ENCODE measurements at places on chromosomes 13 and 19.

DNA sequence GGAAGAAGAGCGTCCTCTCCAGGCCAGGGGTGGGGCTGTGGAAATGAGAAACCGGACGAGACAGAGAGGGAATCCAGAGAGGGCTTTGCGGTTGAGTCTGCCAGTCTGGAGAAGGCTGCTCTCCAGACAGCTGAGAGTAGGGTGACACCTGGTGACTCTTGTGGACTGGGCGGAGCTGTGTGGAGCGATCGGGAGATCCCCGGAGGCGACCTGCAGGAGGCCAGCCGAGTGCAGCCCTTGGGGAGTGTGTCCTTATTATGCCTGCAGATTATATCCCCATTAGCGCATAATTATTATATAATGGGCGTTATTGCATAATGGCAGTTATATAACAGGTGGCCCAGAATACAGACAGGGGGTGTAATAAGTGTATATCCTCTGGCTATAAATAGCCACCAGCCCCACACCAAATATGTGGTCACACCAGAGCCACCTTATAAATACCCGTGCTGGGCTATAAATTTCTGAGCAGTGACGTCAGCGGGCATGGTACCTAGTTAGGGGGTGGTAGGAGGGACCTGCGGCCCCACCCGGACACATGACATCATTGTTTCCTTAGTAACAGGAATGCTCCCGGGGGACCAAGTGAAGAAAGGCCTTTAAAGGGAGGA lies 41.2 kb downstream of the NFIX start:
- DNase-seq = peak; percentile 93

DNA sequence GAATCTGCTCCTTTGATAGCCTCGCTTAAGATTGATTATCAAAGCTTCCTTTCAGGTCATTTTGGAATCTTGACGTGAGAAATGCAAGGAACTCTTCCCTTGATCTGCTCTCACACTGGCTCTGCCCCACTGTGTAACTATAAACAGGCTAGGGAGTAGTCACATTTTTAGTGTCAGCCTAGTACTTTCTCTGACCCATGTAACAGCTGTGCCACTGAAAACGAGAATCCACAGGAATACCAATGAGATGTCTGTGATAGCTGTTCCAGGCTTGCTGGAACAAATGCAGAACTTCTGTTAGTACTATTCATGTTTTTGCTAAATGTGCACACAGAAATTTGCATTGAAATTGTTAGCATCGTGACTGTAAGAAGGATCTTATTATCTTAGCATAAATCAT lies 221.3 kb downstream of the MYO16 start:
- no peak for DNase-seq

GRCh38 chr13:45196096-45196495 lies 4.7 kb downstream of the KCTD4 start:
- no peak for DNase-seq

- no peak for DNase-seq
Observed at GRCh38 chr13:100102042-100102441, 13.1 kb downstream of the PCCA start.

- DNase-seq = no peak
Observed at GRCh38 chr19:10408511-10409283, 5.4 kb upstream of the CDC37 start.

DNA sequence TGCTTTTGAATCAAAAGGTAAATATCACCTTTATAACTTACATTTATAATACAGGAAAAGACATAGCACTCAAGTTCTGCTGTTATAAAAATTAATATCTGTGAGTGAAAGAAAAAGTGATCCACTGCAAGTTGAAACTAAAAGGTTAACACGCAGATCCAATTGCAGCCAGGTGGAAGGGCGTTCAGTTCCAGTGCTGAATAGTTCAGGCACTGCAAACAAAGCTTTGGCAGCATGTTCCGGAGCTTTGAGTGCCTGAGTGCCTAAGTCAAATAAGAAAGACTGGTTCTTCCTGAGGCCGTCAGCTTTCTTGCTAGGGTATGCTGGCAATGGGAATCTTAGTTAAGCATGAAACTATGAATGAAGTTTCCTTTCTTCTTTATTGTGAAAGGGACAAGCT lies 200.3 kb downstream of the LMO7 start:
- DNase-seq = peak; percentile 31

GRCh38 chr13:99911965-99912566 lies 59.5 kb downstream of the ZIC5 start:
- no peak for DNase-seq

GRCh38 chr19:45455707-45456499 lies 11.9 kb upstream of the FOSB start:
- peak; percentile 18 for DNase-seq

DNA sequence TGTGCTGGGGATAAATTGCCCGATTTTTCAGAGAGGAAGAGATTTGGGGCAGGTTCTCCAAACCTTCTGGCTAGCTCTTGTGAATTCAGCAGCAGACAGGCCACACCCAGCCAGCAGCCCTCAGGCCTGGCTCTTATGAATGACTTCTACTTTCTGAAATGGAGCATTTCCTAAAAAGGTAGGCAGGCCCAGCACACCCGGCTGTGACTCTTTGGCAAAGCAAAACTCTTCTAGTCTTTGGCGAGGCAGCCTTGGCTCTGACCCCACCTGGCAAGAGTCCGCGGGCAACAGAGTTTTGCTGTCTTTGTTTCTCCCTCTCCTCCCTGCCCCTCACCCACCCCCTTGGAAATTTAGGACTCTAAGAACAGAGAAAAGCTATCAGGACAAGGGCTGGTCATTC lies 221.2 kb downstream of the ZNF536 start:
- no peak for DNase-seq

DNA sequence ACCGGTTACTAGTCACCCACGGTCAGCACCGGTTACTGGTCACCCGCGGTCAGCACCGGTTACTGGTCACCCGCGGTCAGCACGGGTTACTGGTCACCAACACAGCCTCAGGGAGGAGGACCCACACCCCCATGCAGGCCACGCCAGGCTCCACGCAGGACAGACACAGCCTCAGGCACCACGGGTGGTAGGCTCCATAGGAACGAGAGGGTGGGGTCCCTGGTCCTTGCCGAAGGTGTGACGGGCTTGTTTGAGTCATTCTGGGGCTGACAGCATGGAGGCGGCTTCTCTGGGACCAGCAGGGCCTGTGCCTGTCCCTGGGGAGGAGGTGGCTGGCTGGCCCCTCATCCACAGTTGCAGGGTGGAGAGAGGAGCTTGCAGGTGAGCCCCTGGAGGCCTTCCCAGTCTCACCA lies 122.8 kb upstream of the SOX1 start:
- DNase-seq = no peak

- no peak for DNase-seq
Observed at GRCh38 chr13:84050536-84050935, 168.3 kb upstream of the SLITRK1 start.

GRCh38 chr13:48626726-48627451 lies 26.8 kb upstream of the CYSLTR2 start:
- DNase-seq = no peak

DNA sequence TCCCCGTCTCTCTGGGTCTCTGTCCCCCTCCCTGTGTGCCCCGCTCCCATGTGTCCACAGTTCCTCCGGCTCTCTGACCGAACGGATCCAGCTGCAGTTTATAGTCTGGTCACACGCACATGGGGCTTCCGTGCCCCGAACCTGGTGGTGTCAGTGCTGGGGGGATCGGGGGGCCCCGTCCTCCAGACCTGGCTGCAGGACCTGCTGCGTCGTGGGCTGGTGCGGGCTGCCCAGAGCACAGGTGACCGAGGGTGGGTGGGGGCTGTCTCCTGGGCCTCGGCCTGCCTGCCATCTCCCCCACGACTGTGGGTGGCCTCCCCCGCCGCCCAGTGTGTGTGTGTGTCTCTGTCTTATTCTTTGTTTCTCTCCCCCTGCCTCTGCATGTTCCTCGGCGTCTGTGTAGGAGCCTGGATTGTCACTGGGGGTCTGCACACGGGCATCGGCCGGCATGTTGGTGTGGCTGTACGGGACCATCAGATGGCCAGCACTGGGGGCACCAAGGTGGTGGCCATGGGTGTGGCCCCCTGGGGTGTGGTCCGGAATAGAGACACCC lies 10.3 kb downstream of the TRPM4 start:
- no peak for DNase-seq

- no peak for DNase-seq
Observed at GRCh38 chr19:5719274-5719960, 529 bp downstream of the LONP1 start.

DNA sequence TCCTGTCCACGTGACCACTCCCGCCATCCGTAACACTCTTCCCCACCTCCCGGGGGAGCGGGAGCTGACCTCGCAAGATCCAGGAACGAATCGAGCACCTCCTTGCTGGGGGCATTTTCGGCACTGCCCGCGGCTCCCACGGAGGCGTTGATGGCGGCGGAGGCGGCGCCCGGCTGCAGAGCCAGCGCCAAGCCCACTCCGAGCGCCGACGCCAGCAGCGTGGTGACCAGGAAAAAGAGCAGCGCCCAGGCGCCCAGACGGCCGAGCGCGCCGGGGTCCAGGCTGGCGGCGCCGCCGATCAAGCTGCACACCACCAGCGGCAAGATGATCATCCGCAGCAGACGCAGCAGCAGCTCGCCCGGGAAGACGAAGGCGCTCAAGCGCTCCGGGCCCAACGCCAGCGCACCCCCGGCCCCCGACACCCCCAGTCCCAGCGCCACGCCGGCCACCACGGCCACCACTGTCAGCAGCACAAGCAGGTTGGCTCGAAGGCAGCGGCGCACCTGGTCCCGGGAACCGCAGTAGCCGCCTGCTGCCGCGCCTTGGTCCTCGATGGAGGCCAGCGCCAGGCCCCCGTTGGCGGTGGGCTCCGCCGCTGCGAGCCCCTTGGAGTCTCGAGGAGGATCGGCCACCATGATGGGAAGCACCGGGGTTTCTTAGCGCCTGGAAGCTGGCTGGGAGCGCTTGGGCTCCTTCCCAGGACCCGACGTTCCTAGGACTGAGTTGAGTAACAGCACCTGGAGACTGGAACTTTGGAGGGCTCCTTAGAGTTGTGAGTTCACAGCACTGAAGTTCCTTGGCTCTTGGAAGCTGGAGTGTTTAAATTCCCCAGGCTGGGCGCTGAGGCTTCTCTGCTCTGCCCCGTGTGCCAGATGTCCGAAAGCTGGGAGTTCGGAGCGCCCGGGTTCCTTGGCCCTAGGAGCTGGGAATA lies 798 bp downstream of the SLC1A5 start:
- peak; percentile 45 for DNase-seq

- peak; percentile 100 for DNase-seq
Observed at GRCh38 chr13:64078025-64078424, 2662.4 kb upstream of the PCDH20 start.

- no peak for DNase-seq
Observed at GRCh38 chr19:38022791-38023670, 116.0 kb downstream of the SIPA1L3 start.

GRCh38 chr13:41289463-41289881 lies 21.6 kb upstream of the NAA16 start:
- DNase-seq = no peak

GRCh38 chr13:95623141-95623540 lies 21.4 kb downstream of the DZIP1 start:
- no peak for DNase-seq

DNA sequence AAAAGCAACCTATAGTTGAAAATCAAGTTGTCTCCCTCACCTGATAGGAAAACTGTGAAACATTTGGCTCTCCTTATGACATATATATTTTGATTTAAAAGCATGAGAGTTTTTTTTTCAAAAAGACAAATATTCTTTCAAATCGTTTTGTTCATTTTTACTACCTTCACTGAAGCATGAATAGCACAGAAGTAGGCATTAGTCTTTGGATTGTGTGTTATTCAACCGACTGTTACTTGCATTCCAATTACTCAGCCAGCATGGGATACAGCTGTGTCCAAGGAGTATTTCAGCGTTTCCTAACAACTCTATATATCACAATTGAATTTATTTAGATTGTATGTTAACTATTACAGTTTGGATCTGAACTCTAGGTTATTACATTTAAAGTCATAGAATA lies 135.2 kb downstream of the PCDH9 start:
- no peak for DNase-seq

DNA sequence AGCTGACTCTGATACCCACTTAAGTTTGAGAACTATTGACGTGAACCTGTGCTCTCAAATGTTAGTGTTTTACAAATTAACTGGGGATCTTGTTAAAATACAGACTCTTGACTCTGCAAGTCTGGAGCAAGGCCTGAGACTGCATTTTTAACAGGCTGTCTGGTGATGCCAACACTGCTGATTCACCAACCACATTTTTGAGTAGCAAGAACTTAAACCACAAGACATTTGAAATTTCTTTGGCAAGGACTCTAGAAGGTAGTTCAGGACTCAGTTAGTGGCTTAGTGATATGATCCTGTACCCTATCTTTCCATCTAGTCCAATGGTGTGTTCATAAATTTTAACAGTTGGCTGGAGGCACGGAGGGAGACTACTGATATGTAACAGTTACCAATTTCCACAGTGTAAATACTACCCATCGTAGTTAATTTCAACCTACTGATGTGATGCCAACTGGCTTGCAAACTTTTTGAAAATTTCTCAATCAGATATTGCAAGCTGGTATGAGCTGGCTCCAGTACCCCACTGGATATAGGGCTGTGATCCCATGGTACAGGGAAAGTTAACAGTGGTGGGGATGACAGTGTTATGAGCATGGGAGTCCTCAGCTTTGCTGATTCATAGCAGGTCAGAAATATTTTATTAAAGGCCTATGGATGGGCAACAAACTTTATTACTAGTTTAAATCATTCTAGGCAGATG lies 255.1 kb downstream of the TBC1D4 start:
- DNase-seq = no peak

DNA sequence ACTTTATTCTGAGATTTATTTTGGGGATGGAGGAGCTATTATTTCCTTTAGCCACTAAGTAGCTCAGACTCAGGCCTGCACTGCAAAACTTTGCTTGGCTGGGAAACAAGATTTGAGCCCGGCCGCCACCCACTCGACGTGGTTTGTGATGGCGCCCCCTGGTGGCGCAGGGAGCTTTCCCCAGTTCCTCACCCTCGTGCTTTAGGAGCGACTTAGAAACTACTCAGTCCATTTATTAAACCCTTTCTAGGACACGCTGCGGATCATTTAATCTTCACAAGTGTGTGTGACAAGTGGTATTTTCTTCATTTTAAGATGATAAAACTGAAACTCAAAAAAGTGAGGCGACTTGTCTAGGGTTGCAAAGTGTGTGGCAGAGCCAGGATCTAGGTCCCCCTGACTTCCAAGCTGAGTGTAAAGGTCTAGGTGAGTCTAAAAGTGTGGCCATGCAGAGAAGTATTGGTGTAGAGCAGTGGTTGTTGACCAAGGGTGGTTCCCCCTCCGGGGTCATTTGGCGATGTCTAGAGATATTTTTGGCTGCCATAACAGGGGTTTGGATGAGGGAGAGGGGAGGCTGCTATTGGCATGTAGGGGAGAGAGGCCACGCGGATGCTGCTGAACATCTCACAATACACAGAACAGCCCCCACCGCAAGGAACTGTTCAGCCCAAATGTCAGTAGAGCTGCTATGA lies 2.2 kb downstream of the CXCL17 start:
- DNase-seq = peak; percentile 52

- no peak for DNase-seq
Observed at GRCh38 chr19:53865918-53866864, 1.5 kb upstream of the MYADM start.

DNA sequence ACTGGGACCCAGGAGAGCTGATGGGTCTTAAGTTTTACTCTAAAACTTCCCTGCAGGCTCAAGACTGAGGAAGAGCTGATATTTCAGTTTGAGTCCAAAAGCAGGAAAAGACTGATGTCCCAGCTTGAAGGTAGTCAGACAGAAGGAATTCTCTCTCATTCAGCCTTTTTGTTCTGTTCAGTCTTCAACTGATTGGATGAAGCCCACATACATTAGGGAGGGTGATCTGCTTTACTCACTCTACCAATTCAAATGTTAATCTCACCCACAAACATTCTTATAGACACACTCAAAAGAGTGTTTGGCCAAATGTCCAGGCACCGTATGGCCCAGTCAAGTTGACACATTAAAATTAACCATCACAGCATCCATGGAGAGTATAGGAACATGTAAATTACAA lies 173.5 kb downstream of the KCNRG start:
- DNase-seq = no peak

All from NCI-H1105 treated with DMSO at 0.1 percent for 48 hours (cell line).